ENCODE measurements at places on chromosomes 12 and 14. TPM values are rescaled to one million over a fixed set of nuclear protein-coding genes. Genes with fewer than 3 reads are reported as not detected.

GPR137C gene
- total RNA-seq = 2.6 TPM

GALNT6 gene
- total RNA-seq = 0.90 TPM

KLRB1 gene
- not detected for total RNA-seq

LHX5 gene
- total RNA-seq = not detected

KLRK1 gene
- not detected for total RNA-seq

USP44 gene
- 0.18 TPM for total RNA-seq

BICDL1 gene
- 0.26 TPM for total RNA-seq

SERPINA3 gene
- total RNA-seq = 3.9 TPM

KITLG gene
- total RNA-seq = 3.8 TPM

ANKRD33 gene
- total RNA-seq = not detected

RNFT2 gene
- total RNA-seq = 6.6 TPM

CD163L1 gene
- total RNA-seq = 3.8 TPM

PMCH gene
- total RNA-seq = not detected

ADAMTS20 gene
- total RNA-seq = not detected

SYNE3 gene
- total RNA-seq = 21.4 TPM

- no peak for DNase-seq
These were observed 53.8 kb upstream of the CCDC196 start for GRCh38 chr14:66432334-66432733.

DNA sequence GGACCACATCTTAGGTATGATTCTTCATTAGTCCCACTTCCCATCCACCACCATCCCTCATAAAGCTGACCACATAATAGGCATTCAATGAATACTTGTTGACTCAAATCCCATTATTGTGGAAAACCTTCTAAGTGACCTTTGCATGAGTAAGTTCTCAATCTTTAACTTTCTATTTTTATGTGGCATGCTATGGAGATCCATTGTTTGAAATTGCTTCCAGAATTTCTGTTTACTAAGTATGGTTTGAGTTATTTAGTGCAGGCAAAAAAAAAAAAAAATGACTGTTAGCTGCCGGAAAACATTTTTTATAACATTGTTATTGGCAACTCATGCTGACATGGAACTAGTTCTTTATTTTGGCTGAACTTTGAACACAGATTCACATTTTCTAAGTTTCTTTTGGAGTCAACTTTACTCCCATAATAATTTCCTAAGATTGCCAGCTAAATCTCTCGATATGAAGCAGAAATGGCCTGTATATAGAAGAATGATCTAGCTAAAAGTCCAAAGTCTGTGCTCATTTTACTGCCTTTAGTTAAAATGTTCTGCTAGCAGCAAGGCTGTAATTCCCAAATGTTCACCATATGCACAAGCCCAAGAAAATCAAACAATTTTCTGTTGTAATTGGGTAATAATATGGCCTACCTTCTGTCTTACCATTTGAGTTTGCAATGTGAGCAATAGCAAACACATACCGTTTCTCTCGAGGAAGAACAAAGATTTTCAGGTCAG, 77.9 kb downstream of the PTGER2 start:
- DNase-seq = no peak

GRCh38 chr12:76083246-76083903, 1.1 kb downstream of the NAP1L1 start:
- no peak for DNase-seq

- DNase-seq = no peak
These were observed 330.3 kb upstream of the SYT1 start for GRCh38 chr12:78534311-78534710.

DNA sequence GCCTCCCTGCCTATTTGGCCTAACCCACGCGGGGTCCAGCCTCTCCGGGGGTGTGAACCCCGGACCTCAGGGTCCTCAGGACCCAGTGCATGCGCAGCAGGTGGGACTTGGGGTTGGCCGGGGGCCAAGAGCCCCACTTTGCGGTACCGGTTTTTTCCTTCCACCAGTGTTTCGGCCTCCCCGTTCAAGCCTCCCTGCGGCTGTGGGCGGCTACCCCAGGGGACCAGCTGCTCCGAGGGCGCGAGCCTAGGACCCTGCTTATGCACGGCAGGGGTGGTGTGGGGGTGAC, 327.3 kb downstream of the ALG10 start:
- no peak for DNase-seq

DNA sequence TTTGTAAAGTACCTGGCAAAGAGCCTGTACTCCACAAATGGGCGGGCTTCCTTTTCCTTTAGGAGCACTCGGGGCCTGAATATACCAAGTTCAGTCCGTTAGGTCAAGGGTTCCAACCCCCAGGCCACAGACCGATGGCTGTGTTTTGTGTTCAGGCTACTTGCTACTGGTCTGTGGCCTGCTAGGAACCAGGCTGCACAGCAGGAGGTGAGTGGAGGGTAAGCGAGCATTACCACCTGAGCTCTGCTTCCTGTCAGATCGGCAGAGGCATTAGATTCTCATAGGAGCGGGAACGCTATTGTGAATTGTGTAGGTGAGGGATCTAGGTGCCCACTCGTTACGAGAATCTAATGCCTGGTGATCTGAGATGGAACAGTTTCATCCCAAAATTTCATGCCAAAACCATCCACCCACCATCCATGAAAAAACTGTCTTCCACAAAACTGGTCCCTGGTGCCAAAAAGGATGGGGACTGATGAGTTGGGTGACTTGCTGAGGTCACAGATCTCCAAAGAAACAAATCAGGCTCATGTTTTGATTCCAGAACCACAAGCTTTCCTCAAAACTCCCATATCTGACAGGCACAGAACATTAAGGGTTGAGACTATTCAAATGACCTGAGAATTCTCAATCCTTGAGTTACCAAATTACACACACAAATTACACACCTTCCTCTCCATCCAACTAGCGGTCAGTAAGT, 4.2 kb downstream of the CSRP2 start:
- no peak for DNase-seq

GRCh38 chr14:96191353-96191752, 13.3 kb upstream of the BDKRB2 start:
- DNase-seq = no peak

GRCh38 chr14:77151245-77151644, 9.7 kb upstream of the ZDHHC22 start:
- no peak for DNase-seq

DNA sequence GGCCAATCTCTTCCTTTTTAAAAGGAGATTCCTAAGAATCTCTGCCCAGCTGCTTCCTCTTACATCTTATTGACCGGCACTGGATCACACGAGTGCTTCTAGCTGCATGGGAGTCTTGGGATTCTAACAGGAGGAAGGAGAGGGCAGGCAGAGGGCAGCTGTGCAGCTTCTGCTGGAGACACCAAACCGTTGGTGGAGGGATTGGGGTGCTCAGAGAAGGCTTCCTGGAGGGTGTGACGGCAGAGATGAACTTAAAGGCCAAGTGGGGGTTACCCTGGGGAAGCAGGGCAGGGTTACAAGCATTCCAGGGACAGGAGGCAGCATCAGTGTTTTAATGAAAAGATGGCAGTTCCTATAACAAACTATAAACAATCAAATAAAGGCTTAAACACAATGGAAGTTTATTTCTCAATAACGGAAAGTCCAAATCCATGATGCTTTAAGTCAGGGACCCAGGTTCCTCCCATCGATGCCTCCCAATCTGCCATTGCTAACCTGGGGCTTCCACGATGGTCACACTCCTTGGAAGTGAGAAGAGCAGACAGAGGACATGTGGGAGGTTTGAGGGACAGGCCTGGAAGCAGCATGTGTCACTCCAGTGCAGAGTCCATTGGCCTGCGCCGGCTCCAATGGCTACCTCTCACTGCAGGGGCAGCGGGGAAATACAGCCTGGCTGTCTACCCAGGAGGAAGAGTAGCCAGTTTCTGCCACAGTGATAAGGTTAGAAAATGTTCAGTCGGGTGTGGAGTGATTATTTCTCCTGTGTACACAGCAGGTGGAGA, 53.1 kb upstream of the DDX11 start:
- no peak for DNase-seq

DNA sequence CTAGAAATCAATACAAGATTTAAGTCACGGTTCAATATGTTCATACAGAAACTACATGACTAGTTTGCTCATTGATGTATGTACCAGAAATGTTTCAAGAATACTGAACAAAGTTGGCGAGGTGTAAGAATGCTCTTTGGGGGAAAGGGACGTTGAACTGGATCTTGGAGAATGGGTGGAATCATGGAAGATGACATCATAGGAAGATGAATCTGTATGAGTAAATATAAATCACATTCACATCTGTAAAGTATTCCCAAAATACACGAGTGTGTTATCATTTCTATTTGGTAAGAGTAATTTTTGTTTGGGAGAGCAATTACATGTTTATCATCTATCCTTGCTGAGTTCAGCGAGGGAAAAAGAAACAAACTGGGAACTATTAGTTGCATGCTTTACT, 162.2 kb upstream of the TMTC1 start:
- DNase-seq = no peak

DNA sequence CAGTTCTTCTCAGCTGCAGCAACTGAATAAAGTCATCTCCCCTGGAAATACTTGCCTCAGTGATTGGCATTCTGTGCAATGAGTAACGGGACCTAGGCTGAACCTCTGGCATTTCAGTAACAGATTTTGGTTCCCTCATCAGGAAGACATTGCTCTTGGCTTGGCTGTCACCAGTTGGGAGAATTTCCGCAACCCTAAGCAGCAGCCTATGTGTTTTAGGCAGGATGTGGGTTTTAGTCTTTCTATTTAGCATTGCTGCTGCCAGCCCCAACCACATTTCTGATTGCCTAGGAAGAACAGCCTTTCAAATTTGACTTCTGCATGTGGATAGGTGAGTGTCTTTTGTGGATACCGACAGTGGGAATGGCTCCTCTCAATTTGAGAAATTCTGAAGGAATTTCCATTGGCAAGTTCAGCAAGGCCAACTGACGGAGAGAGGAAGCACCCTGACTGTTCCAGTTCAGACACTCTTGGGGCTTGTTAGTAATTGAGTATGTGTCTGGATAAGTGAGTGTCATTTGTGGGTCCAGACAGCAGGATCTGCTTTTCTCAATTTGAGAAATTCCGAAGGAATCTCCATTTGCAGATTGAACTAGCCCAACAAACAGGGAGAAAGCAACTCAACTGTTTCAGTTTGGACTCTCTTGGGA, 19.0 kb upstream of the CLEC2A start:
- DNase-seq = no peak

GRCh38 chr12:106739318-106739717, 35.2 kb upstream of the RIC8B start:
- no peak for DNase-seq
